ENCODE measurements at places on chromosomes 1 and 21.

- DNase-seq: peak; percentile 72
Observed at GRCh38 chr21:41369920-41370839, 8.4 kb downstream of the MX2 start.

DNA sequence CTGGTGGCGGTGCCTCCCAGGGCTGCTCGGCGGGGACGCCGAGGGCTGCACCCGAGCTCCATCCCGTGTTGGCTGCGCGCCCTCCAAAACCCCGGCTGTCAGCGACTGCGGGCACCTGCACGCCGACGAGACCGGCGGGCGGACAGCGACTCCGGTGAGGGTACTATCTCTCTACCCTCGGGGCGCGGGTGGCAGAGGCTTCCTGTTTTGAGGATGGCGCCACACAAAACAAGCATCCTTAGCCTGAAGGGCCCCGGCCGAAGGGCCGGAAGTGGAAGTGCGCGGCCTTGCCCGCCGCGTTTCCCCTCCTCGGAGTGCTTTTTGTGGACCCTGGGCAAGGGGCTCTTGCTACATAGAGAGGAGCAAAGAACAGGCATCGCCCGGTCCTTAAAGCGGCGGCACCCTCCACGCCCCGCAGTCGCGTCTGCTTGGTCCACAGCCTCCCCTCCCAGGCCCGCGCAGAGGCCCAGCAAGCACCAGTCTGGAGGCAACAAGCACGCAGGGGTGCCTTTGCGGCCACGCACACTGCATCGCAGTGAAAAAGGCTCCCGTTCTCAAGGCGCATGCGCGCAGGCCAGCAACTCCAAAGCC lies 561 bp upstream of the COQ8A start:
- DNase-seq: peak; percentile 70

- no peak for DNase-seq
Observed at GRCh38 chr1:154350383-154350782, 25.1 kb downstream of the ATP8B2 start.

GRCh38 chr1:71086331-71086730 lies 5.5 kb upstream of the ZRANB2 start:
- no peak for DNase-seq

- no peak for DNase-seq
Observed at GRCh38 chr1:207243442-207244408, 77.8 kb upstream of the CD55 start.

DNA sequence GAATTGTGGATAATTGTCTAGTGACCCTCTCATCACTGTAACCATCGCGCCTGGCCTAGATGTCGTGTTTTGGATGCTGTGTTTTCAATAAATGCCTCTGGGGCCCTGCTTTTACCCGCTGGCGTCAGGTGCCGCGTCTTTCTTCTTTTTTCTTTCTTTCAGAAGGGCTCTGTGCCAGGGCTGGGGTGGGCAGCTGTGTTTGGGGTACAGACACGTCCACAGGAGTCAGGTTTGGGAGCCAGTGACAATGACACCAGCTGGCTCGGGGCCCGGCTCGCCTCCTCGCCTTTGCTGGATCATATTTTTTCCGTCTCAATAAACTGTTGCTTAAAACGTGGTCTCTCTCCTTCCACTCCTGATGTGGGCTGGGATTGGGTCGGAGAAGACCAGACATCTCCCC lies 16.1 kb downstream of the TMEM201 start:
- no peak for DNase-seq

- no peak for DNase-seq
Observed at GRCh38 chr1:57238233-57238781, 185.6 kb downstream of the DAB1 start.

GRCh38 chr1:59422921-59423575 lies 126.2 kb downstream of the FGGY start:
- no peak for DNase-seq

DNA sequence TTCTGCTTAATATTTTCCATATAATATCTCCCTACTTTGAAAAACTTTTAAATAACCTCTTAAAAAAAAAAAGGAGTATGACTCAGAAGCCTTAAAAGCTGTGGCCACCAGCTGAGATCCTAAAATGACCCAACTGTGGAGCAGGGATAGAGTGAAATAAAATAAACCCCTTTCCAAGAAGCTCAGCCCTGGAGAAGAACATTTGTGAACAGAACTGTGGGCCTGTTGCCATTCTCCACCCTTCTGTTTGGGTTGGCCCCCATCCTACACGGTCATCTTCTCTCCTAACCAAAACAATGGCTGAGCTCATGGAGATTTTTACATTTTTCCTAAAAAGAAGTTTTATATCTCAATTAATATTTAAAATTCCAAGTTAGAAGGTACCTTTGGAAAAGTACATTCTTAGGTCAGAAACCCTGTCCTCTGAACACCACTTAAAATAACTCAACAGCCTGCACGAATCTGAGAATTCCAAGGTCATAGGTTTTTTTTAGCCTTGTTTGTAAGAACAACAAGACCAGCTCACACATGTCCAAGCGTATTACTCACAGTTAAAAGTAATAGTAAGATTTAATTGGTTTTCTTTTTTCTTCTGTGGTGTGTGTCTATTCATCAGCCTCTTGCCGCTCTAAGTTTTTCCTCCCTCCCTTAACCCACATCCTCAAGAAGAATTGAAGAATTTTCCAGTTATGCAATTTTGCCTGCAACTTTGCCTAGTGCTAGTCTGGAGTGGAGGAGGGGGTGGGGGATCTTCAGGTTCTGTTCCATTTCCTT lies 107.7 kb upstream of the ERRFI1 start:
- DNase-seq: no peak

DNA sequence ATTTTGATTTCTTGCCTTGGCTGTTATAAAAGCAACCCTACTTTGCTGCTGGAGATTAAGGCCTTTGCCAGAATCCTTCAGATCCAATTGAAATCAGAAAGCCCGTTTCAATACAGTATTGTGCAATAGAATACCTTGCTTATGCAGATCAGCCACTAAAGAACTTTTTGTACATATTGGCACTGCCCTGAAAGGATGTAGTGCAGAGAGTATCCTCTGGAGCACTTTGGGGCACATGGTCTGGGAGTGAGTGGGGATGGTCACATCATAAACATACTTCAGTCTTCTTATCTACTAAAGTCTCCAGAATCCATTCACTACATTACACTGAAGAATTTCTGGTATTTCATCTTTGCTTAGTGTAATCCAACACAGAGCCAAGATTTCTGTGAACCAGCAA lies 189.0 kb downstream of the CENPF start:
- no peak for DNase-seq

- DNase-seq: no peak
Observed at GRCh38 chr1:48215222-48215621, 7.3 kb upstream of the SLC5A9 start.

DNA sequence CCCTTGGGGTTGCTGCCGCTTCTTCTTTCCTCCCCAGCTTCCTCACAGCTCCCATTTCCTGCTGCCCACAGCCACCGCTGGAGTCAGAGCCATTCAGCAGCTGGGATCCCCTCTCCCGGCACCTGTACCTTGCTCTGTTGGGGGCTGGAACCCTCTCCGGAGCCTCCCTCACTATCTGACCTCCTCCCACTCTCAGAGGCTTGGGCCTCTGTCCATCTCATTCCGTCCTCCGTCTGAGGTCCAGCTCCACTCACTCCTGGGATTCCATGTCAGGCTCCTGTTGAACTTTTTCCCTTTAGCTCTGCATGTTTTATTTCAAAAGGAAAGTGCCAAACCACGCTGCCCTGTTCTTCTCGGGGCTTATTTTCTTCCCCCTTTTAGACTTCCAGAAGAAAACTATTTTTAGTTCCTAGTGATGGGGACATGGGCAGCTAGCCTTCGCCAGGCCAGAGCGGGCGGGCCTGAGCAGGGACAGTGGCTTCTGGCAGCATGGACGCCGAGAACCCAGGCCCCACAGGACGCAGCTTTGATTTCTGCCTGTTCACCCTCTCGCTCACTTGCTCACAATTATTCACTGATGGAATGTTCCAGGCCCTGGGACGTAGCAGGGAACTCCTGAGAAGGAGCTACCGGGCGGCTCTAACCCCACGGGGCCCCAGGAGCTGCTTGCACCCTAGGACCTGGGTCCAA lies 79.2 kb downstream of the ARHGEF10L start:
- no peak for DNase-seq

DNA sequence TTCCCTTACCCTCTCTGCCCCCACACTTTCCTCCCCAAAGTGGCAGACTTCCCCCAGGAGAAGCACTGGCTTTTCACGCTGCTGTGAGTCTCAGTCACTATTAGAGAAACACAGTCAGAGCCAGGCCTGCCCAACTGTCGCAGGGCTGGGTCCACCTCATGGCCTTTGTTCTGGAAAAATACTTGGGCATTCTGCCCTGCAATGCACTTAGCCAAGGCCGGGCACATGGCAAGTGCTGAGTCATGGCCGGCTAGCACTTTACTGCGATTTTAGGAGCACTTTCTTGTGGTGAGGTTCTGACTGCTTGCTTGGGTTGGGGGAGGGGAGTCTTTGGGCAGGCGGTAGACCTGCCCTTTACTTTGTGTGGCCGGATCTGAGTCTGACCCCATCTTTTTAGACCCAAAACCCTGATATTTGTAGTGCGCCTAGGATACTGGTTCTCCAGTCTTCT lies 7.7 kb downstream of the EPHX1 start:
- DNase-seq: no peak

GRCh38 chr1:88985032-88985431 lies 7.4 kb downstream of the KYAT3 start:
- no peak for DNase-seq

DNA sequence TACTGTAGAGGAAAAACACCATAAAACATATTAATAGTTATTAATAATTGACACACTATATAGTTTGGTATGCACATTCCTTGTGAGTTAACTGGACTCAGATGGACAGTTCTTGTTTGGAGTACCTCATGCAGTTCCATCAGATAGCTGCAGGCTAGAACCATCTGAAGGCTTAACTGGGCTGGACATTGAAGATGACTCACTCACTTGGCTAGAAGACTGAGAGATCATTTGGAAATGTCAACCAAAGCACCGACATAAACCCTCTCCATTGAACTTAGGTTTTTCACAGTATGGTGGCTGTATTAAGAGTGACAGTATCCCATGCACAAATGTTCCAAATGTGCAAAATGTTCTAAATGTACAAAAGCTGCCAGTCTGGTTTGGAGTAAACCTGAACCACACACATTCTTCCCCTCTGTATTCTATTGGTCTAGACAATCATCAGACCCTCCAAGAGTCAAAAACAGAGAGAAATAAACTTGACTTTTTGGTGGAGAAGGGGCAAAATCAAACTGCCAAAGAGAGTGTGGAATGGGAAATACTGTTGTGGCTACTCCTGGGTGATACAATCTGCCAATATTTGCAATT lies 708.4 kb downstream of the KCNT2 start:
- no peak for DNase-seq

- peak; percentile 68 for DNase-seq
Observed at GRCh38 chr1:201447903-201448871, 20.8 kb downstream of the PHLDA3 start.

Data from CD4-positive, alpha-beta T cell treated with Interleukin-6 for 4 hours (primary cell).